ENCODE measurements at places on chromosomes 2 and 18.
A peak's percentile ranks its signal among the peaks of the same experiment; 100 is the strongest.

DNA sequence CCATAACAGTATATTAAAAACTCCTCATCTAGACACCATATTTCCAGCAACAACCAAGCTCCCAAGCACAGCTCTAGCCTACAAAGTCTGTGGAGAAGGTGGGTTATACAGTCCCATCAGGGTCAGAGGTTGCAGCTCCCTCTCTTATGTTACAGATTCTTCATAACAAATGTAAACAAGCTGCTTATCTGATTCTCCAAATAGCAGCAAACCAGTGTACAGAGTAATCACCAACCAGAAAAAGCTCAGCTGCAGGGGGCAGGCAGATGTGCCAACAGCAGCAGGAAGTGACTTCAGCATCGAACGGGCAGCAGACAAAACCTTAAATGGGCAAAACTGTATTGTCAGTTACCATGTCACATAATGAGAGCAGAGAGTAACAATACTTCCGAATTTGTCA is 52.9 kb upstream of the NABP1 start:
- peak; percentile 43 for DNase-seq

DNA sequence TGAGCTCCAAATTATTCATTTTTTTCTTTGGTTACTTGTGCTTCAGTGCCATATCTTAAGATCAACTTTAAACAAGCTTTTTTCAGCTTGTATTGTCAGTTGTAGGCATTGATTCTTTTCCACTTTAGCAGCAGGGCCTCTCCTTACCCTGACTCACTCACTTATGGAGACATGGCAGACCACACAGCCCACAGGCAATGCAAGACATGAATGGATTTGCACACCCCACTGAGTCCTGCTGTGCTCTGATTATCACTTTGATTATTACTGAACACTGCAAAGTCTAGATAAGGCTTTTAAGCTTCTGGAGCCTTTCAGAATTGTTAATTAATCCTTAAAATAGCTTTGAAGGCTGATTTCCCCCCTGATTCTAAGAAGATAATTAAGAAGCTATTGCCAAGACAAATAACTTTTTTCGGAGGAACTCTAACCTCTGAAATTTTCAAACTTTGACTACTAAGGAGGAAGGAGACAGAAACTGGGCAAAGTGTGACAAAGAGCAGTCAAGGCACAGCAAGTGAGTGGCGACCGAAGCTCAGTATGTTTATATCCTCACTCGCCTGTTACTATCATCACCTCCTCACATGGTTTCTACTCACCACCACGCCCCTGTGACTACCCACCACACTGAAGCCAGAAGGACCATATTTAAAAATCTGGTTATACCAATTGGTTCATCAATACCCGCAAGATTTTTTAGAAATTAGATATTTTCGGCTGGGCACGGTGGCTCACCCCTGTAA is 43.3 kb downstream of the CACNB4 start:
- no peak for DNase-seq

DNA sequence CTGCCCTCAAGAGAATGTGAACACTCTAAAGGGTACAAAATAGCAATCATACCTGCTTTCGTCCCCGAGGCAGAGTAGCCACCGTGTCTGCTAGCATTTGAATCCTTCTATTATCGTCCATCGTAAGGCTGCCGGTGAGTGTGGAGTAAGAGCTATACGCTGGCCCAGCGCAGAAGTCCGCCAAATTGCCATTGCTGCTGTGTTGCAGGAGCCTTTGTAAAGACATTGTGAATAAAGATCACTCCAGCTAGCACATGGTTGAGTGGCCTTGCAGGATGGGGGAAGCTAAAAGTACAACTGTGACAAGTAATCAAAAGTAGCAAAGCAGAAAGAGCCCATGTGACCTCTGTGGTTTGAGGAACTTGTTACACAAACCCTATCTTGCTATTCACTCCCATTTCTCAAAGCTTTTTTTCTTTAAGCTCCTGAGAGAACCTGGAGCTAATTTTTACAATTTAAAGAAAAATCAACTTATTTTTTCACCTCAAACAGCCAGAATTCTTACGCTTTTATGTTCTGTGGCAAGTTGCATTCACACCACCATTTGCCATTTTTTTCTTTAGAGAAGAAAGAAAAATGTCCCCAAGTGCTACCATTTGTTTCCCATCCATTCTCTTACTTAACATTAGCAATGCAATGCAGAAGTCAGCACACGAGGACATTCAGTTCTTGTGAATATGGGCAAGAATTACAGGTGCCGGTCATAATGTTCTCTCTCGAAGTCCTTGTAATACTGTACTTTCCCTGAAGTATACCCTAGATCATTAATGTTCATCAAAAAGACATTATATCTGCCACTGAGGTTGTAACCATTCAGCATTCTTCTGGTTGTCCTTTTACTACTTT is at the start of gene CYTIP:
CYTIP (minus strand) TSS at position 295 of the 846 bp plus-strand sequence; CDS start at position 226, 69 bp downstream.
- DNase-seq: peak; percentile 38

DNA sequence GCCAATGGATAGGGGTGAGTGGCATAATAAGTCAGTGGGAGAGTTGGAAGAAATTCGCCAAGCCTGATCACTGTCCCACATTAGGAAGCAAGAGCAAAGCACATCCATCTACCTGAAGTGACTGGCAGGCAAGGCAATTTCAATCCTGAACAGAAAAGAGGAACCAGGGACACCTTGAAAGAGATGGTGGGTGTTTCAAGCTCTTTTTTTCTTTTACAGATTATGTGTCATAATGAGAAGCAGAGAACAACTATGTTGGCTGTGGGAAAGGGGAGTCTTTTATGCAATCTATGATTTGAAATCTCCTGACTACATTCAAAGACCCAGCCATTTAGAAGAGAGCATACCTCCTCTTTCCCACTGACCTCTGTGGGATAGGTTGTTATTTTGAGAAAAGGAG is 63.5 kb downstream of the TGIF1 start:
- no peak for DNase-seq

DNA sequence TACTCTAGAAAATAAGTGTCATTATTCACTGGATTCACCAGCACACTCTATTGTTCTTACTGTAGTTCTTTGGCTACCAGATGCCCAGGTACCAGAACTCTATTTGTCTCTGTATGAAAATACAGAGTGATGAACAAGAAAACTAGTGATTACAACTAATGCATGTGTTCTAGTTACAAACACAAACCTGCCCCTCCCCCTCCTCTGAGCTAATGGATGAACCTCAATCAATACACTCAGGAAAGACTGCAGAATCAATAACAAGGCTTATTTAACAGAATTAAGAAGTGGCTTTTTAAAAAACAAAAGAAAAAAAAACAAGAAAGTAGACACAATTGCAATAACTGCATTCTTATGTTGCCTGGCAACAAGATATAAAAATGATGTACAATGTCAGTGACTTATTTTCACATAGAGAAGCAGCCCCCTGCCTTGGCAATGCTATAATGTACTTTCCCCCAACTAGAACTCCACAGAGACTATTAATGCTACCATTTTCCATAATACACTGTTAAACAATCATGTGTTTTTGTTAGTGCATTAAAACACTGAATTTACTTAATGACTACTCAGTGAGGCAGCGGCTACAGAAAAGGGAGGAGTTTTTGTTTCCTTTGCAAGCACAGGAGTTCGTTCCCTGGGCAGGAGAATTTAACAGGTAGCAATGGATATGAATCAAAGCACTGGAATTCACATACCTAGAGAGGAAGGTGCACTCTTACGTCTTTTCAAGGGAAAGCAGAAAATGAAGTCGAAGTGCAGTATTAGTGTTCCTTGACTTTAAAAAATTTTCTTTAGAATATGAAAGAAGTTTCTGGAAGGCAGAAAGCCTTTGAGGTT is 318.8 kb upstream of the REV1 start:
- no peak for DNase-seq

DNA sequence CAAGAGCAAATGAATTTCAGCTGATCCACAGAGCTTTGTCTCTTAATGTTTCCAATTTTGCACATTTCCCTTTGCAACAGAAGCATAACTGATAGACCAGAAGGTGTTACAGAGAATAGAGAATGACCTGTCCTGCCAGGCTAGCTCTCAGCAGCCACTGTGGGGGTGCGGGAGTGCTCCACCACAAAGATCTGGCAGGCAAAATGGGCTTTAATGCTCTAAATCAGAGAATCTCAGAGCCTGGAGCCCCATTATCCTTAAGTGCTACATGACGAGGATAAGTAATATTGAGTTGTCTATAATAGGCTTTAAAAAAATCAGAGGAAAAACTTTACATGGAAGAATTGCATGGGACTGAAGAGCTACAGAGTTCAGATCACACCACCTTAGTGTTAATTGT is 245.7 kb downstream of the PDE11A start:
- DNase-seq: no peak

- no peak for DNase-seq
Observed at GRCh38 chr2:239156516-239157265, 244.1 kb downstream of the HDAC4 start.

DNA sequence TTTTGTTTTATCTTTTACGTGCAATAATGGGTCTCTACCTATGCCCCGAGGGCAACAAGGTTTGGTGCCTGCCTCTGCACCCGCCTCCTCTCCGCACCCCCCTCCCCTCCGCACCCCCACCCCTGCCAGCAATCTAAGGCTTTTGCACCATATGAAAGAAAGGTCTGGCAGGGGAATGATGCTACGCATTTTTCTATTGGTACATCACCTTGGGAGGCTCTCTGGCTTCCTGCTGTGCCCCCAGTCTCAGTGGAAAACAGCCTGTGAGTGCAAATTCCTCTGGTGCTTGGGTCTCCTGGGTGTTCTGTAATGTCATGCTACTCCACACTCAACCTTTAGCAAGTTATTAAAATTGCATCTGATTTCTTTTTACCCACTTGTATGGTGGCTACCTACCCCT is 161.3 kb upstream of the SMAD7 start:
- DNase-seq: no peak

DNA sequence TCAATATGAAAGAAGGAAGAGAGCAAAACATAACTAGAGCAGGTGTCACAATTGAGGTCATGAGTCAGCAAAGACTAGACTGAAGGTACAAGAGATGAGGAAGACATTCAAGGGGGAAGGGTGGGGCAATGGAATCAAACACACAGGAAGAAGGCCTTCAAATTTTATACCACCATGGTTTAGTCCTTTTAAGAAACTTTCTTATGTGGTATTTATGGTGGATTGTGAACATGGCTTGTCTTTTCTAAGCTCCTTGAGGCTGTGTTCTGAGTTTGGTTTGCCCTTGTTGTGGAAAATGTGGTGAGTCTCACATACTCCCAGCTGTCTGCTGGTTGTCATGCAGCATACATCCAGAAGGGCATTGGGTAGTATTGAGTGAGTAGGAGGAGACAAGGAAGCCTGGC is 62.1 kb downstream of the NABP1 start:
- DNase-seq: peak; percentile 23

All from activated CD4-positive, alpha-beta T cell treated with anti-CD3 and anti-CD28 coated beads, Interleukin-2, amount 50 U/mL, for 4 hours (primary cell).